Endodermal cell (in vitro differentiated cells): ENCODE measurements at places on chromosomes 3 and 15.

DNA sequence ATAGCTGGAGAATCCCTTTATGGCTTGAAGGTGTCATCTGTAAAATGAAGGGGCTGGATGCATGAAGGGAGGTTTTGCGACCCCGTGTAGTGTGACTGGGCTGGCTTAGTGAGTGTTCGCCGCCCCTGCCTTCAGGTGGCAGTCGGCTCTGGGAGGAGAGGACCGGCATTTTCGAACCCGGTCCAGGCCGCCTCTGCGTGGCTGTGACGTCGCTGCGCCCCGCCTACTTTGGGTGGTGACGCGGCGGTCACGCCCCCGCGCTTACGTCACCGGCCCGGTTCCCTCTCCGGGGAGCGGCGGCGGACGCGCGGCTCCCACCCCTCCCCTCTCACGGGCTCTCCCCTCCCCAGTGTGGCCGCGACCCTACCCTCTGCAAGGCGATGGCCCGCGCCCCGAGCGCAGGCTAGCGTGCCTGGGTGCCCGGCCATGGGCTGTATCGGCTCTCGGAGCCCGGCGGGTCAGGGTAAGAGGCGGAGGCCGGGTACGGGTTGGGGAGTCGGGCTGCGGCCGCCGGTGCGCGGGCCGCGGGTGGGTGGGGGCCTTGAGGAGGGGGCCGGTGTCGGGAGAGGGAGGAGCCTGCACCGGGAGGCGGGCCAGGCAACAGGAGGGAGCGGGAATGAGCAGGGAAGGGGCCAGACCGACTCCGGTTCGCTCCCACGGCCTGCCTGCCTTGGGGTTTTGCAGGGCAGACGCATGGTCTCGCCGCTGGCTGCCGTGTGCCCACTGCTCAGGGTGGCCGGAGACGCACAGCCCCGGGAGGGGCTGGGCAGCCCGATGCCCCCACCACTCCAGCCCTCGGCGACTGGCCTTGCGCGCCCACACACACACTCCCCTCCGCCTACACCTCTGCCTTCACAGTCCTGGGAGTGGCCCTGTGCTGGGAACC, 1.5 kb upstream of the FAM131A start:
- peak; percentile 98 for DNase-seq

GRCh38 chr3:71432044-71432975, 151.2 kb downstream of the FOXP1 start:
- DNase-seq, result no peak

- no peak for DNase-seq
These were observed 12.0 kb downstream of the TTBK2 start for GRCh38 chr15:42908538-42908937.

DNA sequence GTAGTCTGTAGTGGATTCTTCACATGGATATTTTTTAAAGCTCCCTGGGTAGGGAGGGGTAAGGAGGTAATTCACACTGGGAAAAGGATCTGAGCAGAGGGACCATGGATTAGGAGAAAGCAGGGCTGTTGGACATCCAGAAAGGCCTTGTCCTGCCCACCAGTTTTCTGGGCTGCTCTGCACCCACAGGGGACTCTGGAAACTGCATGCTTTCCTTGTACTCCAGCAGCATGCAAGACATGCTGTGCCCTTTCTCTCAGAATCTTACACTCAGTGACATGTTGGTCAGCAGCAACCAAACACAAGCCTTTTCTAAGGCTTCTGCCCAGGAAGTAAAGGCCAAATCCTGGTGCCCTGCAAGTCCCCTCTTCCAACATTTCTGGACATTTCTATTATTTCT, 2.5 kb upstream of the FBN1 start:
- DNase-seq, result peak; percentile 67

GRCh38 chr15:67146234-67146633, 80.8 kb downstream of the SMAD3 start:
- DNase-seq, result no peak

DNA sequence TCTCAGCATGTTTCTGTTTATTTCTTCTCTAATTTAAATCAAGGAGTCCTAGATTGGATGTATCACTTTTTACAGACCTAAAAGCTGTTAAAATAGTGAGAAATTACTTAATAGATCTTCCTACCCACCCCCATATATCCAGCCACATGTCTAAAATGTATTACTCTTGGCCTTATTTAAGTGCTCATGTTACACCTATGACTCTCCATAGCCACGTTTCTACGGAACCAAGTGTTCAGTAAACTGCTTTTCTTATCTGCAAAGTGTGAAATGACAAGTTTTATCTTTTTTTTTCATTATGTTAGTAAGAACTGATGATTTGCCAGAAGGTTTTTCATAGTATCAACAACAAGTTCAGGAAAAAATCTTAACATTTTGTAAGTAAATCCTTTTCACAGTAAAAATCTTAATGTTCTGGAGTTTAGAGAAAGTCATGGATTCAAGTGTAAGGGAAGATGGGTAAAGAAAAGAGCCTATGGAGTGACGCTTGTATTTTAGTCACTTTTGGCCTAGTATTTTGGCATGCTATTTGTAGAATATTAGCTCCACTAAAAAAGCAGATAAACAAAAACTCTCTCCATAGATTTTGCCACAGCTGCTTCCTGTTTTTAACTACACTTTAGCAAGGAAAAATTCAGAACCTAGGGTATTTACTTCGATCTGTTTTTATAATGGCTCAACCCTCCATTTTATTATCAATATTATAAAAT, 41.2 kb upstream of the IGSF10 start:
- DNase-seq, result no peak

DNA sequence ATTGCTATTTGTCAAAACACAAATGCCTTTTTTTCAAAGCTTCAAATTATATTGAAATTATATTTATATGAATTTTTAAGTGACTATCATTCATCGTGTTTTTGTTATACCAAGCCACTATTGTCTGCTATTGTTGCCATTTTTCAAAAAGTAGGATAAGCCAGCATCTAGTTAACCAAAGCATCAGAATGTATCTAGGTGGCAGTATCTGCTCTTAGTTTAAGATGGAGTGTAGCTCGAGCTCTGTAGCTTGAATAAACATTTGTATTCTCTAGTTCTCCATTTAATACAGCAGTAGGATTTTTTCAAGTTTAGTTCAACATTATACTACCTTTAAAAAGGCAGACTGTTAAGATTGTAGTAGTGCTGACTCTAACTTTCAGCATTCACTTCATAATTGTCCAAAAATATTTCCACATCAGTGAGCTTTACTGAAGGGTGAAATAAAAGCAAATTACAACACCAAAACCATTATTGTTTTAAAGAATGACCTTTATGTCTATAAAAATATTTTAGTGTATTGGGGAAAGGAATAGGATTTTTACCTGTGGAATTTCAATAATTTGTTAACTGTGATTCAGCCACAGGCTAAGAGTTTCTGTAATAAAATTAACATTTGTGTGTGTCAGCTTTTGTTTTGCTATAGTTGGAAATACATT, 19.6 kb upstream of the C15orf61 start:
- no peak for DNase-seq

GRCh38 chr3:12706504-12707253, 42.8 kb upstream of the RAF1 start:
- DNase-seq, result peak; percentile 93
